ENCODE measurements at places on chromosomes 5 and 9.

- no peak for DNase-seq
These were observed 34.6 kb upstream of the CPEB4 start for GRCh38 chr5:173853370-173854131.

DNA sequence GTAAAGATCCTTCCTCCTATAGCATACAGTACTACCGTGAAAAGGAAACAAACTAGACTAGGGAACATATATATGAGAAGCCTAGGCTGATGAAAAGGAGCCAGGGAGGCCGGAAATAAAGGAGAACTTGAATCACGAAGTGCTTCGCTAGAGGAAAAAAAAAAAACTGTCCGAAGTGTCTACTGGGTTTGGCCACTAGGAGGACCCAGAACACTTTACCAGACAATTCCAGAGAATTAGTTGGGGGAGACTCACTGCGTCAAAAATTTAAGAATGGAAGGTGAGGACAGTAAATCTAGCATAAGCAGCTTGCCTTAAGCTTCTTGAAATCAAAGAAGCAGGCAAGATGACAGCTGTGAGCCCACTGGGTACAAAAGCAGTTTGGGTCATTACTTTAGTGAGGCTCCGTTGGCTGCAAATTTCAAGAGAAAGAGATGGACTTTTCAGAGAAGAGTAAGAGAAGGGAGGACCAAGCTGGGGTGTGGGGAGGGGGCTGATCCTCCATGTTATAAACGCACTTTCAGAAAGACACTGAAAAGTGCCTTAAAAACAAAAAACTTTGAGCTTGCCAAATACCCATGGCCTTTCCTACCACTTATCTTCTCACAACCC, 47.4 kb downstream of the P4HA2 start:
- DNase-seq, result no peak

DNA sequence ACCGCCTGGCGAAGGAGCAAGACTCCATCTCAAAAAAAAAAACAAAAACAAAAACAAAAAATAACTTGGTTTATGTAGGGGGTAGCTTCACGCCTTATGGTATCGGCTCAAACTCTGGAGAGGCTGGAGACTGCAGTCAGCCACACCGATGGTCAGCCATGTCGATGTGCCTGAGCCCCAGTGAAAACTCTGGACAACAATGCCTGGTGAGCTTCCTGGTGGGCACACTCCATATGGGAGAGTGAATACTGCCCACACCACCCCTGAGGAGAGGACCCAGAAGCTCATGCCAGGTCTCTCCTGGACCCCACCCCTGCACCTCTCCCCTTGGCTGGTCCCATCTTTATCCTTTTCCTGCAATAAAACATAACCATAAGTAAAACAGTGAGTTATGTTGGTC, 19.6 kb downstream of the IPPK start:
- no peak for DNase-seq

GRCh38 chr9:38295764-38296163, 96.7 kb upstream of the ALDH1B1 start:
- no peak for DNase-seq

- DNase-seq, result no peak
These were observed 39.5 kb downstream of the TRIM32 start for GRCh38 chr9:116726602-116727001.

GRCh38 chr9:98396656-98397055, 141.2 kb upstream of the TBC1D2 start:
- DNase-seq, result no peak

- DNase-seq, result no peak
These were observed 23.0 kb downstream of the FOXE1 start for GRCh38 chr9:97876061-97876460.

DNA sequence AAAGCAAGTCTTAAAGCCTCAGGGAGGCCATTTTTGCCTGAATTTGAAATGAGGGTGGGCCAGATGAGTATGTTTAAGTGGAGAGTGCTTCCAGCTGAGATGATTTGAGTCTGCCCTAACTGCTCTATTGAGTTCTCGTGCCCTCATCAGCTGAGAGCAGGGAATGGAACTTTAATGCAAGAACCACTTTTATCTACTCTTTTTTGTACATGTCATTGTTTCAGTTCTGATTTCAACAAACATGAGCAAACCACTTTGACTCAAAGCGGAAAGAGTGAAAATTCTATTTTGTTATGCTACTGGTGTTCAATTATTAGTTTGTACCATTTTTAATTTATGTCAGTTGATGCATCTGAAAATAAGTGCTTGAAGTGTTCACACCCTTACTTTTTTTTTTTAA, 35.8 kb downstream of the DCAF10 start:
- no peak for DNase-seq

DNA sequence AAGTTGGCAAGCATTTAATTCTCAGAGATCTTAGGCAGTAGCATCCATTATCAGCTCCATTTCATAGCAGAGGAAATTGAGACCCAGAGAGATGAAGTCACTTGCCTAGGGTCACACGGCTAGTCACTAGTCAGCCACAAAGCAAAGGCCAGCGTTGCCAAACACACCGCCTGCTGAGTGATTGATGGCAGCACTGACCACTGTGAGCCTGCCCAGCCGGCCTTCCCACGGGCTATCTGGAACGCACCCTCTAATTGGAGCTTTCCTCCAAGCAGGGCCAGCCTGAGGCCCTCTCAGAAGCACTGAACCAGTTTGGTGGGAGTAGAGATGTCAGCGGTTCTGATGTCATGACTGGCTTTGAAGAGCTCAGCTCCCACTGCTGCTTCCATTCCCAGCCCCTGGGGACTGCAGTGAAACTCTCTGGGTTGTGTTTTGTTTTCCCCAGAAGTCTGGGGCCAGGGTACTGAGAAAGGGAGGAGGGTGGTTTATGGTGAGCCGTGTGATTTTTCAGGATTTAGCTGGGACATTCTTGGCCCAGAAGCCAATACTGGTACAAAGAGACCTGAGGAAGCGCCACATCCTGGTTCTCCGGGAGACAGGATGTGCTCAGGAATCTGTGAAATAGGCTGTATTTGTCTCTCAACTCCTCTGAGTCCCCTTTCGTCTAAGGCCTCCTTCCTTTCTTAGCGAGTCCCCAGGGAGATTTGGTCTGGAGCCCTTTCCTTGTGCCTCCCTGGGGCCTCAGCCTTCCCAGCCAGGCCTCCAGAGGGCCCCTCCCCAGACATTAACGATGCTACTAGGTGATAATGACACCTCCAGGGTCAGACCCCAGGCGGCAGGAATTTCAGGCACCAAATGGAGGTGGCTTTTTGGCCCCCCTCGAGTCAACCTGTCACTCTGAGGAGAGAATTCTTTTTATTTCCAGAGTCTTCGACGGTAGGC, 44.5 kb downstream of the SPRY4 start:
- no peak for DNase-seq

- no peak for DNase-seq
These were observed 49.9 kb upstream of the GDNF start for GRCh38 chr5:37889612-37890317.

- no peak for DNase-seq
These were observed 749.6 kb upstream of the DMAC1 start for GRCh38 chr9:8549214-8549613.

DNA sequence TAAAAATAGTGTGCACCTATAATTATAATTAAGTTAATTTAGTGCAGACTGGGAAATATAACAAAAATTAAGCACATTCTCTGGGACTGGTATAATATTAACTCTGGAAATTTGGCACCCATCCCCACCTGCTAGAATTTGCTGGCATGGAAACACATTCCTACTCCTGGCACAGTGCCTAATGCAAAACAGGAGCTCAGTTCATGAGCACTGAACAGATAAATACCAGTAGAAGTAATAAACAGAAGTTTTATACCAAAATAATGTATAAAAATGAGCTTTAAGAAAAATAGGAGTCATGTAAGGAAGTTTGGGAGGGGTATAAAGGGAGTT, 23.7 kb upstream of the NPR3 start:
- no peak for DNase-seq

DNA sequence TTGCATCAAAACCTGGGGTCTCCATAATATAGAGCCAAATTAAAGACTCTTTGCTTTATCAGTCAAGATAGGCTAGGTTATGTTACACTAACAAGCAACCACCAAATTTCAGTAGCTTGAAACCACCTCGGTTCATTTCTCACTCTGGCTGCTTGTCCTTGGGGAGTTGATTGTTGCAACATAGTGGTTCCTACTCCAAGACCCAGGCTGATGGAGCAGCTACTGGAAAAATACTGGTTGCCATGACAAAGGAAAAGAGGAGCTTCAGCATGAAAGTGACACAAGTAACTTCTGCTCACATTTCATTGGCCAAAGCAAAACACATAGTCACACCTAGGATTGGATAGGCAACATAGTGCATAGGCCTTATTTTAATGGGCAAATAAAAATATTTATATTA, 18.5 kb upstream of the RCL1 start:
- no peak for DNase-seq

GRCh38 chr5:43981556-43981955, 378.6 kb downstream of the NNT start:
- no peak for DNase-seq

DNA sequence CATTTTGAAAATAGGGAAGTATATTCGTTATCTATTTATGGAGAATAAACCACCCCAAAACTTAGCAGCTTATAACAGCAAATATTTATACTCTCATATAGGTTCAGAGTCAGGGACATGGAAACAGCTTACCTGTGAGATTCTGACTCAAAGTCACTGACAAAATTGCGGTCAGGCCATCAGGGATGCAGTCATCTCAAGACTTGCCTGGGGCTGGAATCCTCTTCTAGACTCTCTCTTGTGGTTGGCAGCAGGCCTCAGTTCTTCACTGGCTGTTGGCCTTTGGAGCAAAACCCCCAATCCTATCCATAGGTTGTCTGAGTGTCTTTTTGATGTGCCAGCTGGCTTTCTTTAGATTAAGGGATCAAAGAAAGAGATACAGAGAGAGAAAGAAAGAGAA, 275.6 kb downstream of the SEC61B start:
- no peak for DNase-seq

DNA sequence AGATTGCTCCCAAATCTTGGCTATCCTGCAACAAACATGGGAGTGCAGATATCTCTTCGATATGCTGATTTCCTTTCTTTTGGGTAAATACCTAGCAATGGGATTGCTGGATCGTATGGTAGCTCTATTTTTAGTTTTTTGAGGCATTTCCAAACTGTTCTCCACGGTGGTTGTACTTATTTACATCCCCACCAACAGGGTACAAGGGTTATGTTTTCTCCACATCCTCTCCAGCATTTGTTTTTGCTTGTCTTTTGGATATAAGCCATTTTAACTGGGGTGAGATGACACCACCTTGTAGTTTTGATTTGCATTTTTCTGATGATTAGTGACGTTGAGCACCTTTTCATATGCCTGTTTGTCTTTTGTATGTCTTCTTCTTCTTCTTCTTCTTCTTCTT, 20.3 kb downstream of the CTSL start:
- no peak for DNase-seq

DNA sequence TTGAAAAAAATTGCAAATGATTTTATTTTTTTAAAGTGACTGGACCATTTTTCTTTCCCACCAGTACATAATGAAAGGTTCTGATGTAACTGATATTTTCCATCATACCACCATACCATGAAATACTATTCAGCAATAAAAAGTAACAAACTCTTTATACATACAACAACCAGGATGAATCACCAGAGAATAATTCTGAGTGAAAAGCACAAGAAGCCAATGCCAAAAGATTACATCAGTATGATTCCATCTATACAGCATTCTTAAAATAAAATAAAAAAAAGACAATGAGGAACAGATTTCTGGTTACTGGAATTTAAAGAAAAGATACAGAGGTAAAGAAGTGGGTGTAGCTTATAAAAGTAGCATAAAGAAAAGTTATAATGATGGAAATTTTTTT, 423.7 kb upstream of the ST8SIA4 start:
- no peak for DNase-seq

- no peak for DNase-seq
These were observed 24.5 kb upstream of the DUSP1 start for GRCh38 chr5:172795318-172795977.

DNA sequence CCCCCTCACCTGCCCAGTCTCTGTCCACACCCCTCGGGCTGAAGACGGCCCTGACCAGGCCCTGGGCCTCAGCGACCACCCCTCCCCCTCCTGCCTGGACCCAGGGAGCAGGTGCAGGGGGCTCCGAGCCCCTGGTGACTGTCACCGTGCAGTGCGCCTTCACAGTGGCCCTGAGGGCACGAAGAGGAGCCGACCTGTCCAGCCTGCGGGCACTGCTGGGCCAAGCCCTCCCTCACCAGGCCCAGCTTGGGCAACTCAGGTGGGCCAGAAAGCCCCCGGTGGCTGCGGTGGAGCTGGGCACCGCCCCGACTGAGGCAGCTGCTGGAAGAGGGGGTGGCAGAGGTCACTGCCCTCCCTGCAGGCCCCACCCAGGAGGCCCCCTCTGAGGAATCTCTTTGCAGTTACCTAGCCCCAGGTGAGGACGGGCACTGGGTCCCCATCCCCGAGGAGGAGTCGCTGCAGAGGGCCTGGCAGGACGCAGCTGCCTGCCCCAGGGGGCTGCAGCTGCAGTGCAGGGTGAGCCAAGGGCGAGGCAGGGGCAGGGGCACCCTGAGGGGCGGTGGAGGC, 7.7 kb downstream of the ENTPD8 start:
- DNase-seq, result no peak

DNA sequence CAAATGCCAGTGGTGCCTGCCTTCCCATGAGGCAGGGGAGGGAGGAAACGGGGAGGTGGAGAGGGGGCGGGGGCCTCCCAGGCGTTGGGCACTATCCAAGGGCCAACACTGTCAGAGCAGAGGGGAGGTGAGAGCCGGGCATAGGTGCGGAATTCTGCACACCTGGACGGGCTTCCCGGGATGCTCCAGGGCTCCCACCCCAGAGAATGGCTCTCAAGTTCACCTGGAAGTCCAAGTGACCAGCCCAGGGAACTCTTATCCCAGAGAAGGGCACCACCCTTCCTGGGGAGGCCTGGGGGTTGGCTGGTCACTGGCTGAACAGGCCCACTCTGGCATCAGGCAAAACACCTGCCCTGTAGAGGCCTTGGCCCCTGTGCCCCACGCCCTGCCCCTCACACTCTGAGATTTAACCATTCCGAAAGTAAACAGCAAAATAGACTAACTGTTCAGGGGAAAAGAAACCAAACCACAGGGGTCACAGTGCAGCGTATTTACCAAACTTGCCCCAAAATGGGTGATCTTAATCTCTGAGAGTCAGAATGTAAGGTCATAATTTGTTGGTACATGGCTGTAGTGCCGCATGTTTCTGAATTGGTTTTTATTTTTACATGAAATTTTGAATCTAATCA, 2.7 kb downstream of the CSF2 start:
- no peak for DNase-seq

DNA sequence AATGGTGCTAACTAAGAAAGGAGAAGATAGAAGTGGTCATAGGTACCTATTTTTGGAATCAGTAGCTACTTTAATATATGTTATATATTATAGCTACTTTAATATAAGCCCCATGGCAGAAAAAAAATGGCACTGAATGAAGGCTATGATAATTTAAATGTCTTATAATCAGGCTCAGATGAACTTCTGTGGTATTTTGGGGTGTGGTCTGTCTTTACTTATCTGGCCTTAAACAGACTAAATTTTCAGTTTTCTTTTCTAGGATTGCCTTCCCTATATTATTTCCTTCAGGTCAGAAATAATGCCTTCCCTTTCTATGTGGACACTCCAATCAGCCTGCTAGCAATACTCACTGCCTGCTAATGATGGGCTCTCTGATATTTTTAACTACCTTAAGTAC, 292.3 kb downstream of the SLF1 start:
- DNase-seq, result no peak

All from stimulated activated naive CD4-positive, alpha-beta T cell (primary cell).